ENCODE measurements at places on chromosomes 6 and 20.

- no peak for DNase-seq
Observed at GRCh38 chr6:4509506-4509905, 266.7 kb upstream of the CDYL start.

DNA sequence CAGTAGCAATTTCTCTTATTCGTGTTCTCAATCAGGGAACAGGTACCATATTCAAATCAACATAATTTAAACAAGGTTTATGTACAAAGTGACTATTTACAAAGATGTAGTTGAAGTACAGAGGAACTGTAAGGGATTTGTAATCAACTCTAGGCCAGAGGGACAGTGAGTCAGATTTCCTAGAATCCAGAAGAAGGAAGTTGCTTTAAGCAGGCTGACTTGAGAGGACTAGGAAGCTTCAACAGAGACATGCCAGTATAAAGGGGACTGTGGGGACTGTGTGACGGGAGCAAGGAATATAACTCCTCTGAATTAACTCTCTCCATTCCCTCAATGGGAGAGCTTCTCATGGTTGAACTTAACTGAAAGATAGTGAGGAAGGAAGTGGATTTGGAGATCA is 427.4 kb upstream of the JAG1 start:
- DNase-seq, result no peak

GRCh38 chr6:130598021-130598989 is 228.9 kb upstream of the SMLR1 start:
- no peak for DNase-seq

DNA sequence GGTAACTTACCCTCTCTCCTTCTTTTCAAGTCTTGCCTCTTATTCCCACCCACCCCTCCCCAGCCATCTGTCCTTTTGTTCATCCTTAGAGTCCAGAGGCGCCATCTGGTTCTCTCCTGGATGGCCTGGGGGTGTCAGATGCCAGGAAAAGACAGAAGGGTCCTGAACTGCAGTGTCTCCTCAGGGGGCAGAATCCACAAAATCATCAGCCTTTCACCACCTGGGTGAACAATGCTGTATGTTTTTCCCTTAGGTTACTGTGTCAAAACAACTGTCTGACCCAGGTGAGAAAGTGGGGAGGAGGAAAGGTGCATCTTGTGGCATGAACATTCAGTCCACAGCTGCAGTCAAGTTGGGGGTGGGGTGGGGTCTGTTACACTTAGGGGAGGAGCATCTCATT is 47.9 kb upstream of the FYN start:
- no peak for DNase-seq

DNA sequence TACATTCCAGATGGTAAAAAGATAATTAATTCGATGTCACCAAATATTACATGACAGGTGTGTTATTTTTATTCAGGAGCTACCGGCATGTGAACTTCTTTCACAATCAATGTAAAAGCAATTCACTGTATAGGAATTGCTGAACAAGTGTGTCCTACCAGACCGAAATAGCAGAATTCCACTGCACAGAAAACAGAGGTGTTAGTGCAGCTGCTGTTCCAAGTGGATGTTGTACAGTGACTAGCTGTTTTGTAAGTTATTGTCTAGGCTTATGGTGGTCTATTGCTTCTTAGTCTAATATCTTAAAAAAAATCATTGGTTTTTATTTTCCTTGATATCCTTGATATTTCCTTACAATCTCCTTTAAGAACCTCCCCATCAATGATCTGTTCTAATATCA is 107.4 kb downstream of the COL19A1 start:
- no peak for DNase-seq

GRCh38 chr6:150600301-150601017 is 774 bp downstream of the PLEKHG1 start:
- peak; percentile 22 for DNase-seq

- DNase-seq, result no peak
Observed at GRCh38 chr20:40314278-40314677, 374.8 kb downstream of the MAFB start.

DNA sequence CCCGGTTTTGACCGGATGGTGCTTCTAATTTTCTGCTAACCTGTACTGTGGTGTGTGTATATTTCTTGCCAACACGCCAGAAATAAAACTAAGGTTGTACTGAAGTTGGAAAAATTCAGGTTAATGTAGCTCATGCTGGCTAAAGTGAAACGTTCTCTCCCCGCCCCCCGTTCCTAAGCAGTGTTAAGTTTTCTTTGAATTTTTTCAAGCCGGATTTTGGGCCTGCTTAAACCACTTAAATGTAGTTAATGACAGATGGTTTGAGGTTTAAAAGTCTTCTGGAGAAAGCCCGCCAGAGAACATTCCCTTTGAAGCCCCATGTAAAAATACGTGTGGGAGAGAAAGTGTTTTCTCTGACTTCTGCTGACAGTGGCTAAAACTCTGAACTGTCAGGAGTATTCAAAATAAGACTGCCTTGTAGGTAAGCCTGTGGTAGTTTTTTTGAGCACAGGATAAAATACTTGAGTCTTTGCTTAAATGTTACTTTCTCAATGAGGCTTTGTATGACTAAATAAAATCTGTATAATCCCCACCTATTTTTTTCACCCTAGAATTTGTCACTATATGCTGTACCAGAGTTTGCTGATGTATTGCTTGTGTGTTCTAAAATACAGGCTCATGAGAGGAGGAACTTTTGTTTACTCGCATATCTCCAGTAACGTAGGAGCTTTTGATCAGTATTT is 101.3 kb downstream of the OR2B2 start:
- DNase-seq, result no peak

GRCh38 chr20:23207826-23208540 is 121.9 kb upstream of the CD93 start:
- DNase-seq, result no peak

DNA sequence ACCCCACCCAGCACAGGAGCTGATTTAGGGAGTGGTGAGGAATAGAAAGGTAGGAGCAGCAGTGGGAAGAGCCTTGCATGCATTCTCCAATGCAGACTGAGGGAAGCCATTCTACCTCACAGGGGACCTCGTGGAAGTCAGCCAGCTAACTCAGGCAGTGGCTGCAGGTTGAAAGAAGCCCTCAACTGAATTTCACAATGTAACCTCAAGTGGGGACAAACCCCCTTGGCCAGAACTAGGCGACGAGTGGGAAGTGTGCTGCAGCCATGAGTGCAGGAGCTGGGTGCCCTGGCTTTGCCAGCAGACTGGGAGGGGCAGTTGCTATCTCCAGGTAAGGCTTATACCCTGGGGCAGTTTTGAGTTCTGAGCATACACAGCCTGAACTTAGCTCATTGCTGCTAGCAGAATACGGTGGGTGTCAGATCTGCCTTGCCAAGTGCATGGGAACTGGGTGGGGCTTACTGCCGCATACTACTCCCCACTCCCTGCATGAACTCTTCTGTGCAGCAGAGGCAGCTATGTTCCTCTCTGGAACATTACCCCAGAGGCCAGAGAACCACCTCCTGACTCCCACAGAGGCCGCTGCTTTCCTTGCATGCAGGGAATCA is 126.5 kb downstream of the CDK19 start:
- DNase-seq, result peak; percentile 7

GRCh38 chr6:16722630-16723029 is 38.6 kb downstream of the ATXN1 start:
- DNase-seq, result no peak

- DNase-seq, result no peak
Observed at GRCh38 chr6:162887981-162888689, 160.4 kb downstream of the PACRG start.

All from NCI-H1436 (cell line).